ENCODE measurements at places on chromosomes 4 and X.

- no peak for DNase-seq
These were observed 110.2 kb upstream of the PRDX4 start for GRCh38 chrX:23557070-23557469.

DNA sequence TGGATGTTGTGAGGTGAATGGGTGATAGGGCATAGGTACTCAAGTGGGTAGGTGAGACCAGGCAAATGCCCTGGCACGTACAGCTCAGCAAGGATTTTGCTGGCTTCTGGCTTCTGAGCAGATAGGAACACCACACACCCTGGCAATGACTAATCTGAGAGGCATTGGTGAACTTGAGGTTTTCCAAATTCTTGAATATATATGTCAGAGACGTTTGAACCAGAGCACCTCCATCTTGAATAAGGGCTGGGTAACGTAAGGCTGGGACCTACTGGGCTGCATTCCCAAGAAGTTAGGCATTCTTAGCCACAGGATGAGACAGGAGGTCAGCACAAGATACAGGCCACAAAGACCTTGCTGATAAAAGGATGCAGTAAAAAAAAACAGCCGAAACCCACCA, 204.5 kb downstream of the NLGN4X start:
- DNase-seq: no peak

DNA sequence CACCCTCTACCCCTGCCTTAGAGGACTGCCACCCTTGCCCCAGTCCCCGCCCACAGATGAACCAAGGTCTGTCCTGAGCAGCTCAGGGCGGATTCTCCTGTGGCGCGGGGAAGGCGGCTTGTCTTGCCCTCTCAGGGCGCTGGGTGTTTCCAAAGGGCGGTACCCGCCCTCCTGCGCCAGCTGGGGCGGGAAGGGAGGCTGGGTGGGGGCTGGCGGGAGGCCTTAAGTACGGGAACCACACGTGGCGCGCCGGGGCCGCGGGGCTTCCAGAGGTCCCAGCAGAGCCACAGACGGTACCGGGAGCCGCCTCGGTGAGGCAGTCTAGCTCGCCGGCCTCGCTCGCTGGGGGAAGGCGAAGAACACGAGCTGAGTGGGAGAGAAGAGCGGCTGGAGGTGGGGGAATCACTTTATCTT, 361.1 kb downstream of the MID1IP1 start:
- no peak for DNase-seq

GRCh38 chr4:118058955-118059354, 24.7 kb downstream of the NDST3 start:
- no peak for DNase-seq

DNA sequence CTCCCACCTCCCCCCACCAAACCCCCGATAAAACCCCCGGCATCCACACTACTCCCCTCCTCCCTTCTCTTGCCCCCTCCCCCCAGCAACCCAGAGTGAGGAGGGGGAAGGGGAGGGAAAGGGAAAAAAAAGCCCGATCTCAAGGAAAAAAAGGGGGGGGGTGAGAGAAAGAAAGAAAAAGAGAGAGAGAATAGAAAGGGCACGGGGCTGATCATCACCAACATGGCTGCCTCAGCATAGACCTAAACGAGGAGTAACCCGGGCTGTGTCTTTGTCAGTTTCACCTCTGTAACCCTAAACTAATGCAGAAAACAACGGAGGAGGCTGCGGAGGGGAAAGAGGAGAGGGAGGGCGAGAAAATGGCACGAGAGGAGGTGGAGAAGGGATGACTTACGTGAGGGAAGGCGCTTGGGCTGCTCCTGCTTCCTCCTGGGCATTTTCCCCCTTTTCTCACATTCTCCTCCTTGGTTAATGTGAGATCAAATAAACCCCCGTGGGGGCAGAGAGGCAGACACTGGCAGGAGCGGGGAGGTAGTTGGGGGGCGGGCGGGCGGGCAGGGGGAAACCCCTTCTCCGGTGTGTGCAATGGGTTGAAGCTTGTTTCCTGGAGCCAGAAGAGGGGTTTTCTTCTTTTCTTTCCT, 532 bp downstream of the ZNF827 start:
- DNase-seq: no peak

DNA sequence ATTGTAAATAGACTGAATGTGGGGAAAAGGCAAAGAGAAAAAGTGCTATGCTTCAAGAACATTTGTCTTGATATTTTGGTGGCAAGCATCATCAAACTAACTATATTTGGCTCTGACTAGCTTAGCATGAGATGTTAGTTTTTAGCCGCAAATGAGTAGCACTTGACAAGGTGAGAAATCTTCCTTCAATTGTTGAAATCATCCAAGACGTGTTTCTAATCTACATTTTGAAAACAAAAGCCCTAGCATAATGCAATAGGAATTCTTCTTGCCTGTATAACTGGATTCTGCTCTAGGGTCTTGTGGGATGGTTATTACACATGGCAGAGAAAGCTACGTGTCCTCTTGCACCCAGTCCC, 92.5 kb downstream of the SORBS2 start:
- DNase-seq: no peak

GRCh38 chrX:39877905-39878304, 219.9 kb downstream of the BCOR start:
- DNase-seq: no peak

DNA sequence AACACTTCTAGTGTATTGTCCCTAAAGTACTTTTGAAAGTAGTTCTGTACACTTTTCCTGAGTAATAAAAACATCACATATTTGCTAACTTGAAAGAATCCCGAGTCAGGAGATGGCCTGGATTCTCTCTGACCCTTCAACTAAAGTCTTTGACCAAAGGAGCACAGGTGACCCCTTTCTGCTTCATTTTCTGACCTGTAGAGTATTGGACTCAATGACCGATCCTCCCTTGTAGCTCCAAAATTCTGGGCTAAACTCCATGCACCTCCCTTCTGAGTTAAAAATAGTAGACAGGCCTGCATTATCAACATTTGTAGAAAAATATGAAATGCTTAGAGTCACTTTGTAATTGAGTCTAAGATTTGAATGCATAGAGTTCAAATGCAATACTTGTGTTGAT, 4.0 kb upstream of the TAPT1 start:
- no peak for DNase-seq

GRCh38 chr4:145812919-145813318, 125.7 kb downstream of the ZNF827 start:
- no peak for DNase-seq

DNA sequence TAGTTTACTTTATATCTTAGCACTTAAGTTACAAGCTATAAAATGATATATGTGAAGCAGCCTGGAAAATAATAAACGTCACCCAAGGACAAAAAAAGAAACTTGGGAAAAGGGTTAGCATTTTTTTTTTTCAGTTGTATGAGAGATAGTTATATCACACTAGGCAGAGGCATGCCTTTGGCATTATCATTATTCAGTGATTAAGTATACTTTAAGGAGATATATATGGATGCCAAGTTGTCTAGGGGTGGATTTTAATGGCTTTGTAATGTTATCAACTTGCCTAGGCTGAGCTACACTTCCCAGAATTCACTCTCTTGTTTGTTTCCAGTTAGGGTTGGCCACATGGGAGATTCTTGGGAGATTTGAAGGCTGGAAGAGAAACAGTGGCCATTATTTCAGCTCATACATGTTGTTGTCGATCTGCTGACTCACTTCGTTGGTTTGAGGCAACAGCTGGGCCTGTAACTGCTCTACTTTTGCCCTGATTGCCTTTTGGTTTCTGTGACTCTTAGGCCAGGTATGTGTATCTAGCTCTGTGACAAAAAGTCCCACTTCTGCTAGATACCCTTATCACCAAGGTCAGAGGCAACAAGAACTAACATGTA, 11.5 kb upstream of the SRPX start:
- no peak for DNase-seq

GRCh38 chrX:111850975-111851374, 25.0 kb upstream of the TRPC5OS start:
- DNase-seq: no peak

DNA sequence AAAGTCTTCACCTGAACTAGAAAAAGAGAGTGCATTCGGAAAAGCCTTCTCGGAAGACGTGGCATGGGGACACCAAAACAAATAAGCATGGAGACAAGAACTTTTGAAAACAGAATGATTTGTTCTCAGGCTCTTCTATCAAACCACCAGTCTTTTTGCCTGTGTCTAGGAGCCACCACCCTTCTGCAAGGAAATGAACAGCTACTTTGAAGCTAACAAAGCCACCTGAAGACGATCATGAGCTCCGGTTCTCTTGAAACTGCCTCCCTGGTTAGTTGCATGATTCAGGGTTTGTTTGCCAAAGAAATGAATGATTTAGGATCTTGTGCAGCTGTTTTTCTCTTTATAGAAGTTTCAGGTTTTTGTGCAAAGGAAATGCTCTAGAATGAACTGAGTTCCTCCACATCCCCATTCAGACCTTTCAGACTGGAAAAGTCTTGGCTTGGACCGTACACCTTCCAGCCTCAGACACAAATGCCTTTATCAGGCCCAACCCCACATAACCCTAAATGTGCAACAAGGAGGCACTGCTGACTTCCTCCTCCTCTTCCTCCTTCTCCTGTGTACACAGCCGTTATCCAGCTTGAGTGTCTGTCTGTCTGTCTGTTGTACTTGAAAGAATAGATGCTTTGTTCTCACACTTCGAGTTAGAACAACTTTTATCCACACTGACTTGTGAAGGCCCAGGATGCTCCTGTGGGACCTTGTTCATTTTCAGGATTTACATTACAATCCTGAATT, 334.8 kb upstream of the KLF3 start:
- no peak for DNase-seq

GRCh38 chrX:113741744-113742143, 842.1 kb upstream of the HTR2C start:
- no peak for DNase-seq

DNA sequence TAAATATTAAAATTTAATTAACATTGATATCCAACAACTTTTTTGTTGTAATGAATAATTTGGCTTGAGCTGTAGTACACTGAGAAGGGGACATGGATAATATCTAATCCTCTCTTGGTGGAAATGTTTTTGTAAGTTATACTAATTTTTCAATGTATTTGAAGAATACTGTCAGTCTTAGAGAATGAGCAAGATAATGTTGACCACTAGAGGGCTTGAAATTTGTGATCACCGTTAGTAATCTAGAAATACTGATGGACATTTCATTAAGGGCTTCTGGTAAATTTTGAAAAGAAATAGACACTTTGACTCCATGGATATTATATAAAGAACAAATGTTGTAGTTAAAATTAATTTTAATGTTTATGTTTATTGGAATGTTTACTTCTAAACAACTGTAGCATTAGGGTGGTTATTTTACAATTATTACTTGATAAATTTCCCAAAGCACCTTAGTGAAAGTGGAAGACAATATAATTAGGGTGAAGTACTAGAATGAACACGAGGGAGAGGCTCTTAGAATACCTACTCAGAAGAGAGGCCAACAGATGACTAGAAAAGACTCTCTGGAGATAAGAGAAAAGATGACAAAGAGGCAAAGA, 20.0 kb upstream of the CAMK2D start:
- no peak for DNase-seq

GRCh38 chr4:173991814-173992213, 291.7 kb downstream of the FBXO8 start:
- no peak for DNase-seq

DNA sequence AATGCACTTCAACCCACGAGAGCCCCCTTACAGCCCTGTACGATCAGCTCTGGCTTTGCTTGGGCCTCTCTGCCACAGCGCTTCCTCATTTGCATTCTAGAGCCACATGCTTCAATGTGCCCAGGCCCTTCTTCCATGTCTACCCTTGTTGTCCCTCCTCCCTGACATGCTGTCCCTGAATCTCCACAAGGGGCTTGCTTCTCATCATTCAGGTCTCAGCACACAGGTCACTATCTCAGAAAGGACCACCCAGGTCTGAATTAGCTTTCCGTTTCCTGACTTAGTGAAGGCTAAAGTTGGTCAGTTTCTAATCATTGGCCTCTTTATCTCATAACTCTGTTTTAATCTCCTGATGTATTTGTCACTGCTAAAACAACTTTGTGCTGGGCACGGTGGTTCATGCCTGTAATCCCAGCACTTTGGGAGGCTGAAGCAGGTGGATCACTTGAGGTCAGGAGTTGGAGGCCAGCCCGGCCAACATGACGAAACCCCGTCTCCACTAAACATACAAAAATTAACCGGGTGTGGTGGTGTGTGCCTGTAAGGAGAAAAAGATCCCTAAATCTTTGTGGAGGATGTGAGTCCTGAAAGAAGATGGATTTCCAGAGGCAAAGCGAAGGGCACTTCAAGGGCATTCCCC, 17.9 kb upstream of the SLC34A2 start:
- no peak for DNase-seq

- DNase-seq: no peak
These were observed 132.8 kb downstream of the DCLK2 start for GRCh38 chr4:150211016-150211415.

DNA sequence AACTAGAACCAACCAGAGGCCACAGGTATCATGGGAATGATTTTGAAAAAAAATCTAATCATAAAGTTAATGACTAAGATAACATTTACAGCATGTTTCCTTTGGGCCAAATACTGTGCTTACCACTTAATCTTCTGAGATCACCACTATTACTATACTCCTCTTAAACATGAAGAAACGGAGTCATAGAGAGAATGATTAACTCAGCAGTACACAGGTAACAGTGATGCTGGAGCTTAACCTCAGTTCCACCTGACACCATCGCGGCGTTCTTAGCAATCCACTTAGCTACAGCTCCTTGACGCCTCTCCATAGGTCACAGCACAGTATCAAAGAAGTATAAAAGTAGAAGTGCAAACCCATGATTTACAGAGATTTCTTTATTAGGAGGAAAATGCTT, 592.6 kb upstream of the SLIT2 start:
- no peak for DNase-seq

DNA sequence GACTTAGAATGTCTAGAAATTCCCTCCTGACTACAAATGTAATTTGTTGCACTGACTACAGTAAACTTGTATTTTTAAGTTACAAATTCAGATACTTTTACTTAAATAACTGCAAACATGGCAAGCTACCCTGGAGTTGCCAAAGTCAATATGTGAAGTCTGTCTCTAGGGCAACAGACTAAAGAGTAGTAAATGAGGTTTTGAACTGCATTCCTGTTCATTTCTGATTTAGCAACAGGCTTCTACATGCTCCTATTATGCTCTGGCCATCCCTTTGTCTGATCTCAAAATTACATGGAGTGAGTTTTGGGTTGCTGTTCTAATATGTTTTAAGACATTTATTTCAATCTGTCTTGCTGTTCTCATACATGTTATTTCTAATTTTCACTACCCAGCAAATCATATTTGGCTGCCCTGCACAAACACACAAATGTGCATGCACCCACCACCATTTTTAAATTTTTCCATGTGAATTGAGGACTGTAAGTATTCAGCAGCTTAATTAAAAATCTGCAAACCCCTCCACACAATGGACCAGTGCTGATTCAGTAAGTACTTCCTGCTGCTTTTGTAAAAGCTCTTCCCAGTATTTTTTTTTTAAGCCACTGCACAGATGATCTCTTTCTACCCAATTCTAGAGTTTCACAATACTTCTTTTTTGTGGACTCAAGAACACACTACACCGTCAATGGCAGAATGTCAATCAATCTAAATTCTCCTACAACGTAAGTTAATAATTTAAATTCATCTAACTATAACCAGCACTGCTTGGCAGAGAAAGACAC, 26.7 kb downstream of the SH3RF1 start:
- DNase-seq: no peak

Measured in thoracic aorta (tissue), 2 donors.